ENCODE measurements at places on chromosomes 2 and 18.

DNA sequence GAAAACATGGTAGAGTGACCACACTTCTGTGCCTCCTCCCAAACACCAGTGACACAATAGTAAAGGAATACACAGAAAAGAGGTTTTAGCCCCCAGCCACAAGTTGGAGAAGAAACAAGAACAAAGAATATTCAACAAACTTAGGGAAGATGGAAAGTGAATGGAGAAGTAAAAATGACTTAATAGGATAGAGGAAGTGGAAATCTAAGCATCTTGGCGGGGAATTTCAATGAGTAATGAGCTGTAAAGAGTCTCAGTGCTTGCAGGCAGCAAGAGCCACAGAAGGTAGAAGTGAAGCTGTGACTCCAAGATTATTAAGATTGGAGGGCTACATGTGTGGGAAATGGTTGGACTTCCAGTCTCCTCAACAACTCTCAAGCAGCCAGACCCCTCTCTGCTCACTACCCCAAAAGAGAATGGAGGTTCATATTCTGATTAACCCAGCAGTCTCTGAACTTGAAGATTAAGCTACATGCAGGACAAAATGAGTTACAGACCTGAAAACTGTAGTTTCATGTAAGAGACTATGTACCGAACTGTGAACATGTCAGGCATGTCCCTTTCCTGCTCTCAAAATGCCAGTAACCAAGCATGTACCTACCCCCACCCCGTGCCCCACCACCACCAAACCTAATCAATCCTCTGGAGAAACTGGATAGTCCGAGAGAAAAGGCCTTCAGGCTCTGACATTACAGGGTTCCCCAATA is 16.9 kb upstream of the HNRNPLL start:
- no peak for DNase-seq

- DNase-seq, result no peak
Measured at GRCh38 chr2:78780256-78780655, 245.2 kb upstream of the REG3G start.

- DNase-seq, result no peak
Measured at GRCh38 chr18:74241426-74241825, 50.3 kb downstream of the CYB5A start.

DNA sequence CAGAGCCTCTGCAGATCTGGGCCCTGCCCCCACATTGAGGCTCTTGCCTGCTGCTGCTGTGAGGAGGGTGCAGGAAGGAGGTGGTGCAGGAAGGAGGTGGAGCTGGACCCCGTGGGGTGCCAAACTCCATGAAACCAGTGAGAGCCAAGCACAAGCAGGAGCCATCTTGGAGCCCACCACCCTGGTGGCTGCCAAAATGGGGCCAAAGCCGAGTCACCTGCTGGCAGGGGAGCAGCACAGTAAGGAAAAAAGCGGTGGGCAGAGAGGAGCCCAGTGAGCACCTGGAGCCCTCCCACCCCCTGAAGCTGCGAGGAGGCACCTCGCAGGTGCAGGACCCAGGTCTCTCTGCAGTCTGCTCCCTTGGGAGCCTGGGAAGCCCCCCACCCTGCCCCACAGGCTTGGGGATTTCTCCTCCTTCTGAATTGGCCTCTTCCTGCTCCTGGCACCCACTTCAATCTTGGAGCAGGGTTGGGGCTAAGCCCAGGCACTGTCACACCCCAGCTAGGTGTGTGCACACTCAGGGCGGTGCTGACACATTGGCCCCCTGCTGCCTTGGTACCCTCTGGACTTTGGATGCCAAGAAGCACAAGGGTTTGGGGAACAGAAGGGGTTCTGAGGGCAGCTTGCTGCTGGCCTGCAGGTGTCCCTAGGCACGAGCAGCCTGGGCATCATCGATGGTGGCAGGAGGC is 245.4 kb upstream of the LRRTM4 start:
- DNase-seq, result no peak

DNA sequence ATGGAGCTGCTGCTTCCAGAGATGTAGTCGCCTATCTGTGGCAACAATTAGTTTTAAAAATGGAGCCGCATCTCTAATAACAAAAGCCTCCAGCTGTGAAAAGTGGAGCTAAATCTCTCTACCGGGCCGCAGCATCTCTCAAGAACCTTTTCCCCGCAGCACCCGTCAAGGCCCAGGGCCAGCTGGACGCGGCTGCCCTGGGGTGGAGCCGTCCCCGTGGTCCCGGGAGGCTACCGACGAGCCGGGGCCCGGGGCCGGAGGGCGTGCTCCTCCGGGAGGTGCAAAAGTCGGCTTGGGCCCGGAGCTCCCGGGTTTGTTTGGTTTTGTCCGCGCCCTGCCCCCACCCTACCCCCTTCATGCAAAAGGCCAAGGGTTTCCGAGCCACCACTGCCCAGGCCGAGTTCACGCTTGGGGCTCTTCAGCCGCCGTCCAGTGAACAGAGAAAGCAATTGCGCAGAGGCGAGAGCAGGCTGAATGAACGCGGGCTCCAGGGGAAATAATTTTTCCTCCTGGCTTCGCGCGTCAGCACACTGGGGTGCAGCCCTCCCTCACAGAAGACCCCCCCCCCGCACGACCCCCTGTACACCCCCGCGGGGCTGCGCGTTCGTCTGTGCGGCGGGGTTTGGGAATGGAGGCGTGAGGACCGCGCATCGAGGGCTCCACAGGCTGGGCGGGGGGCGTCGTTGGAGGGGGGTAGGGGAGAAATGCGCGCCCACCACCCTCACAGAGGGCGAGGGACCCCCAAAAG is 557 bp upstream of the GREB1L start:
- no peak for DNase-seq

GRCh38 chr2:220811952-220812570 is 760.0 kb downstream of the EPHA4 start:
- DNase-seq, result no peak
